ENCODE measurements at places on chromosomes 2 and 18.
A peak's percentile ranks its signal among the peaks of the same experiment; 100 is the strongest.

- DNase-seq: peak; percentile 36
Measured at GRCh38 chr2:88874063-88874657, 182.7 kb downstream of the RPIA start.

GRCh38 chr2:177680866-177681712 is 288.5 kb downstream of the AGPS start:
- no peak for DNase-seq

- DNase-seq: no peak
Measured at GRCh38 chr2:103172821-103173220, 411.0 kb downstream of the TMEM182 start.

DNA sequence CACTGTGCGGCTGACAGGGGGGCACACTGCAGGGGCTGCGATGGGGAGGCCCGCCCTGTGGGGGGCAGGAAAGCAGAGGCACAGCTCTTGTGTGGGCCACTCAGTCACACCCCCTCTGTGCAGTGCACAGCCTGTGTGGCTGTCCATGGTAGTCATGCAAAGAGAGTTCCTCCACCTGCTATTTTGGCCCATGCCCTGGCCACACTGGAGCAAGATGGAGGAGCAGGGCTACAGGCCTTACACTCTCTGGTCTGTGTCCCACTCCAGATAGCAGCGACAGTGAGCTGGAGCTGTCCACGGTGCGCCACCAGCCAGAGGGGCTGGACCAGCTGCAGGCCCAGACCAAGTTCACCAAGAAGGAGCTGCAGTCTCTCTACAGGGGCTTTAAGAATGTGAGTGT is 28.5 kb upstream of the FAHD2A start:
- no peak for DNase-seq

DNA sequence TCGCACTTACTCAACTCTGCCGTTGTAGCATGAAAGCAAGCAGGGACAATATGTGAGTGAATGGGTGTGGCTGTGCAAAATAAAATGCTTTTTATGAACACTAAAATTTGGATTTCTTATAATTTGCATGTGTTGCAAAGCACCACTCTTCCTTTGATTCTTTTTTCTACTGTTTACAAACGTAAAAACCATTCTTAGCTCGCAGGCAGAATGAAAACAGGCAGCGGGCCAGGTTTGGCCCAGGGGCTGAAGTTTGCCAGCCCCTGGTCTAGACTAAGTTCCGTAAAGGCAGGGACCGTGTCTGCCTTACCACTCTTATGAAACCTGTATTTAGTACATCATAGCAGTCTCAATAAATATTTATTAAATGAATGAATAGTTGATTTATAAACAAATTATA is 83.7 kb upstream of the SPATS2L start:
- DNase-seq: no peak

GRCh38 chr18:58144671-58145285 is 100.8 kb downstream of the NEDD4L start:
- no peak for DNase-seq

GRCh38 chr2:8753609-8754008 is 71.8 kb downstream of the ID2 start:
- no peak for DNase-seq

- DNase-seq: peak; percentile 52
Measured at GRCh38 chr18:49898421-49898820, 85.1 kb upstream of the ACAA2 start.

DNA sequence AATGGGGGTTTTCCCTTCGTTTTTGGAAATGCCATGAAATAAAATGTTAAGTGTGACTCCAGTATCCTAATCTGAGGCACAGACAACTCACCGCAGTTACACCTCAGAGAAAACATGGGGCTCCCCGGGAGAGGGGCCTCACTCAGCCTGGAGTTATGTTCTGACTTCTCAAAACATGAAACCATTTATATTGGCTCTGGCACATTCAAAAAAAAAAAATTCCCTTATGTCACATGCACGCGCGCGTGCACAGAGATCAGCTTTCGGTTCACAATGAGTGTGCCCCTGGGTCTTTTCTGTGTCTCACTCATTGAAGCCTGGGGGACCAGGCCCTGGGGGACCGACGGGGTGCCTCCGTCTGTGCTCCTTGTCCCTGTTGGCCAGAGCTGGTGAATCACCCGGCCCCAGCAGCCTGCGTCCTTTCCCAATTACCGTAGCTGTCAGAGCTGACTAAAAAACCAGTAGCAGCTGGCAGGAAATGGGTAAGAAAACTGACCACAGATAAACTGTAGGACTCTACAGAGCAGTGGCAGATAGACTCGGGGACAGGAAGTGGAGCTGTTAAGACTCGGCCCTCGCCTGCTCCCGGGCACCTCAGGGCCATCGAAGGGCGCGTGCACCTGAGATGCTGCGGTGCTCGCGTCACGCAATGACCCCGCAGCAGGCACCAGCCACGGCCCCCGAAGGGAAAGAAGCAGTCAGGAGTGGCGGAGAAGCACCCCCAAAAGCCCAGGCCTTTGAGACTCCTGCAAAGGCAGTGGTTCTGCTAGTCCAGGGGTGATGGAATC is 138.3 kb upstream of the ID2 start:
- peak; percentile 21 for DNase-seq

GRCh38 chr18:30254331-30254730 is 788.2 kb downstream of the DSC3 start:
- DNase-seq: no peak

DNA sequence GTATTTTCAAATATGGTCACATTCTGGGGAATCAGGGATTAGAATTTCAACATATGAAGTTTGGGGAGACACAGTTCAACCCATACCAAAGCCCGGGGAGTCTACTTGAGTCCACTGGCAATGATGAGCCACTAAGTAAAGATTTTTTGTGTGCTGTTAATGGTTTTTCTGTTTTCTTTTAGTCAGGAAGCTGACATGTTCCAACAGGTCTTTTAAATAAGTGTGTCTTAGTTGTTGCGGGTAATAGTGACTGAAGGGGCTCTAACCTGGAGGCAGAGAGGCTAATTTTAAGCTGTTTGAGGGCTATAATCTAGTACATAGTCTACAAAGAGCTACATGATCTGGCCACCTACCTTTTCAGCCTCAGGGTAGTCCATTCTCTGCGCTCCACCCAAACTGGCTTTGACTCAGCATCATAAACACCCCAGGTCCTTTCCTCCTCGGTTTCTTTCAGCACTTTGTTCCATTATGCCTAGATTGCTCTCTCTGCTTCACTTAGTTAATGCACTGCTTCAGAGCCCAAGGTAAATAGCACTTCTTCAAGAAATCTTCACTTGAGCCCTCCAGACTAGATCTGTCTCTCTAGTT is 17.6 kb upstream of the UBE2E3 start:
- no peak for DNase-seq

GRCh38 chr2:180761224-180761623 is 219.2 kb upstream of the UBE2E3 start:
- DNase-seq: peak; percentile 46

- DNase-seq: no peak
Measured at GRCh38 chr2:188046437-188046836, 245.2 kb upstream of the GULP1 start.

DNA sequence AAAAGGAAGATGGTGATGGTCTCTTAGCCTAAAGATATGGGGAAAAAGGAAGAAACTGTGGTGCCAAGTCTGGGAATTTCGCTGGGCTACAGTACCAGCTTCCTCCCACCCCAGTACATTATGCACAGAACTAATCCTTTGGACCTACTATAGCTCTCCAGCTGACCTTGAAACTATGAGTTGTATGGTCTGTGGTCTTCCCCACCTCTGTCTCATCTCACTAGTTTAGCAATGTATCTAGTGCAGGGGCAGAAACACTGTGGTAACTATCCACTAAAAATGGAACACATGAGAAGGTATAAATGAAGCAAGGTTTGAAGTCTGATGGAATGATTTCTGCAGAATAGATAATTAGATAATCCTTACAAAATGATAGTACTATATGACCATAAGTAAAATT is 190.4 kb upstream of the CCDC150 start:
- no peak for DNase-seq

DNA sequence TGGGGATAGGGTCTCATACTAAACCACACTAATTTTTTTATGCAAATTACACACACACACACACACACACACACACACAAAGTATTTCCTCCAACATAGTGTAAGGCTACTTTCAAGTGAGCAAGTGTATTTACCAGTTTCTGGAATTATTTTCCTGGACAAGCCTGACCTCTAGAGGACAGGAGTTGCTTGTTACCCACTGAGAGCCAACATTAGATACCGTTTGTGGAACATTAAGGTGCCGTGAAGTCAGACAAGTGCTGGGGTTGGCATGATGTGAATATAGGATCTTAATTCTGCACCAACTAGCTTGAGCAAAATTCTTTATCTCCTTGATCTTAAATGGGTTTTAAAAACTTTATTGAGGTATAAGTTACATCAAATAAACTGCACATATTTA is 39.3 kb upstream of the SERPINB2 start:
- peak; percentile 32 for DNase-seq

- DNase-seq: no peak
Measured at GRCh38 chr2:200624658-200625057, 38.8 kb downstream of the AOX1 start.

DNA sequence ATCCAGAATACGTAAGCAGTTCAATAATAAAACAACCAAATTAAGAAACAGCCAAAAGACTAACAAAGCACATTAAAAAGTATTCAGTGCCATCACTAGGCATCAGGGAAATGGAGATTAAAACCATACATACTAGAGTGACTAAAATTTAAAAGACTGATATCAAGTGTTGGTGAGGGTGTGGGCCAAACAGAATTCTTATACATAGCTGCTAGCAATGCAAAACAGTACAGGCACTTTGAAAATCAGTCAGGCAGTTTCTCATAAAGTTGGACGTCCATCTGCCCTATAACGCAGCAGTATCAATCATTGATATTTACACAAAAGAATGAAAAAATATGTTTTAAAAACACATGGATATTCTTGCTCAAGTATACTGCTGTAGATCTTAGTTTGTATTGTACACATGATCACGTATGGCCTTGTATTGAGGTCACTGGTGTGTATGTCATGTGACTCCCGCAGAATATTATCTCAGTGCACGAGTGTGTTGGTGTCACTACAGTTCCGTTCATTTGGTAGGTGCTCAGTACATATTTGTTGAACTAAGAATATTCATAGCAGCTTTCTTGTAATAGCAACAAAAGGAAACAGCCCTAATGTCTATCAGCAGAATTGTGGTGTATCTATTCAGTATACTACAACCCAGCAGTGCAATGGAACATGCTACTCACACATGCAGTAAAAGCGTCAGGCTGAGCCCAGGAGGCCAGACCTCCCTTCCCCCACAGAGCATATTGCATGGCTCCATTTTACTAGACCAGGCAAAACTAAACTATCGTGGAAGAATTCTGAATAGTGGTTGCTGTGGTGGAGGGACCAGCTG is 28.6 kb downstream of the ZNF407 start:
- no peak for DNase-seq

DNA sequence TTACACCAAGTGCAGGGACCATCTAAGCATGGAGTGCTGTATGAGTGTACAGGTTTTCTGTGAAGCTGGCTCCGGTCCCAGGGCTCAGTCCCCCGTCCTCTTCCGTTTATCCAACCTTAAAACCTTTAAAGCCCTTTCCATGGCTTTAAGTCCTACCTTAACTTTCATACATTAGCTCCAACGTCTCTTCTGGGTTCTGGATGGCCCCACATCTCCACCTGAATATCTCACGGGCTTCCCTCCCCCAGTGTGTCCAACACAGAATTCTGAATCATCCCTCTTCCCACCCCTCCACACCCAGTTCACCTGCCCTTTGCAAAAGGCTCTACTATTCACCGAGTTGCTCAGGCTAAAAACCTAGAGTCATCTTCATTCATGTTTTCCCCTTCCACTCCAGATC is 12.8 kb downstream of the ARHGAP25 start:
- DNase-seq: no peak

DNA sequence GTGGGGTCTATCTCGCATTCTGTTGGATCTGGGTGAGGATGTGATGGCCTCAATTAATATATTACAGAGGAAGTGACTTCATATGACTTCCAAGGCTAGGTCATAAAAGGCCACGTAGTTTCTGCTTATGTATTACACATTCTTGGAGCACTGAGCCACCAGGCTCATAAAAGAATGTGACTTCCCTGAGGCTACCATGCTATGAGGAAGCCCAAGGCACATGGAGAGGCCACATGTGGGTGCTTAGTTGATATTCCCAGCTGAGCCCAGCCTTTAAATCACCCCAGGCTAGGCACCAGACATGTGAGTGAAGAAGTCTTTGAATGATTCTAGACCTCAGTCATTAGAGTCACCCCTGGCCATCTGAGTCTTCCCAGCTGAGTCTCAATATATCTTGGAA is 13.3 kb upstream of the REEP1 start:
- no peak for DNase-seq

- DNase-seq: no peak
Measured at GRCh38 chr2:12737297-12737696, 20.6 kb downstream of the TRIB2 start.

GRCh38 chr18:59271606-59272220 is 1.5 kb downstream of the RAX start:
- no peak for DNase-seq

DNA sequence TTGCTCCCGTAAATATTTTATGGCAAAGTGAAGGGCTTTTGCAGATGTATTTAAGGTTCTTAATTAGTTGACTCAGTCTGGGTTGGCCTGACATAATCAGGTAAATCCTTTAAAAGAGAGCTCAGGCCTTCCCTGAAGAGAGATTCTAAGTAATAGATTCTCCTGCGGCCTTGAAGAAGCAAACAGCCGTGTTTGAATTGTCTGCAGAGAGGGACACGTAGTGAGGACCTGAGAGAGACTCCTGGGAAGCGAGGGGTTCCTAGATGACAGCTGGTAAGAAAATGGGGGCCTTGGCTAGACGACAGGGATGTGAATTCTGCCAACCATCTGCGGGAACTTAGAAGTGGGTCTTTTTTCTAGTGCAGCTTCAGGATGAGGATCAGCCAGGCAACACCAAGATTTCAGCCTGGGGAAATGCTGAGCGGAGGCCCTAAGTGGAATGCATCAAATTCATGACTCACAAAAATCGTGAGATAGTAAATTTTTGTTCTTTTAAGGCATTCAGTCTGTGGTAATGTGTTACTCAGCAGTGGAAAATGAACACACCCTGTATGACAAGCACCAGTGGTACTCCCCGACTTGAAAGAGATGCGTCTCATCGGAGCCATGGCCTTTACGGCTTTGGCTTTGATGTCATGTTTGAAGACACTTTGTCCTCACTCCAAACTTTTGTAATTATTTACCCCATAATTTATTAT is 62.1 kb upstream of the SMIM21 start:
- peak; percentile 10 for DNase-seq

DNA sequence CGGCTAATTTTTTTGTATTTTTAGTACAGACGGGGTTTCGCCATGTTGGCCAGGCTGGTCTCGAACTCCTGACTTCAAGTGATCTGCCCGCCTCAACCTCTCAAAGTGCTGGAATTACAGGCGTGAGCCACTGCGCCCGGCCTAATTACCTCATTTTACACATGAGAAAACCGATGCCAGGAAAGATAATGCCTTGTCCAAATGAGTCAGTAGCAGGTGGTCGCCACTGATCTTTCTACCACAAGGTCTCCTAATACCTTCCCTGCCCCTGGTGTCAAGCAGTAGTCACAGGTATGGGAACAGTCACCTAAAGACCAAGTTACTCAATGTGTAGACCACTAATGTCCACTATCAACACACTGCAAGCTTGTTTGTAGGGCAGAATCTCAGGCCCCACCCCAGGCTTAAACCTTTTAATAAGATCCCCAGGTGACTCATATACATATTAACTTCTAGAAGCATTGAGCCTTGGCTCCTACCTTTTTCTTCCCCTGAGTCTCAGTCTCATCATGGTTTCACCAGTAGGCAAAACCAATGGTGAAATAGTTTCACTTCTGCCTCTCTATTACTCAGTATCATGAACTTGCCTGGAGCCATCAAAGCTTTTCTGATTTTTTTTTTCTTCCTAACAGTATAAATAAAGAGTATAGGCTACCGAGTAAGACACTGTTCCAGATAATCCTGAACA is 6.9 kb upstream of the EPB41L5 start:
- no peak for DNase-seq
